ENCODE measurements at places on chromosomes 1 and 21.

DNA sequence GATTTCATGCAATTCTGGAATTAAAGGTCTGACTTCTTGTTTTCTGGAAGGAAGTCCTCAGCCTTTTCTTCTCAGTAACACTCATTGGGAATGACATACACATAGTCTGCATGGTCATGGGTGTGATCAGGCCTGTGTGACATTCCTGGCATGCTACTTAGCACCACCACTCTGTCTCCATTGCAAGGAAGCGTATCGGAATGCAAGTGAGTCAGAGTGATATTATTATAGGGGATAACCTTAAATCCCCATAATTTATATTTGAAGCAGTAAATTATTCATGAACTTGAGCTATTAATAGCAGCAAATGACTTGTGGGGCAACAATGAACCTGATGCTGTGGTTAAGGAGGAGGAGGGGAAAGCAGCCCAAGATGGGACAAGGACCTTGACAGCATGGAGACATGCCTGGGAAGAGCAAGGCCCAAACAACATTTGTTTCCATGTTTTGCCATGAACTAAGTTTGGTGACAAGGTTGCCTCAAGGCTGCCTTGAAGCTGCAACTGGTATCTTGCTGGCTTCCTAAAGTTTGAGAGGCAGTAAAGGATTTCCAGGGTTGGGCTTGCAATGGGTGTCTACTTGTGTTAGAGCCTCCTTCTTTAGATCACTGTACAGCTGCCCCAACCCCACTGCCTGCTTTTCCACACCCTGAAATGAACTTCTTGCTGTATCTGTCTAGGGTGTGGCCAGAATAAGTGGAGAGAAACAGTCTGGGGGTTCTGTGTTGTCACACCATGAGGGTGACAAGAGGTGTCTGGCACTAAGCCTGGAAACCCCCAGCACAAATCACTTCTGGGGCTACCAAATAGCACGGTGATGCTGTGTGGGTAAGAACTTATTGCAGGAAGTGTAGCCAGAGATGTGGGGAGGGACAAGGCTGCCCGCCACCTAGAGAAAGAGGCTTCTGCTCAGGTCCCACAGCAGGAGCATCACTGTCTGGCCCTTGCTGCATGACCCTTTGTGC is 4.6 kb downstream of the MAB21L3 start:
- DNase-seq = no peak

GRCh38 chr1:169100208-169100607 is 6.3 kb upstream of the ATP1B1 start:
- DNase-seq = no peak

DNA sequence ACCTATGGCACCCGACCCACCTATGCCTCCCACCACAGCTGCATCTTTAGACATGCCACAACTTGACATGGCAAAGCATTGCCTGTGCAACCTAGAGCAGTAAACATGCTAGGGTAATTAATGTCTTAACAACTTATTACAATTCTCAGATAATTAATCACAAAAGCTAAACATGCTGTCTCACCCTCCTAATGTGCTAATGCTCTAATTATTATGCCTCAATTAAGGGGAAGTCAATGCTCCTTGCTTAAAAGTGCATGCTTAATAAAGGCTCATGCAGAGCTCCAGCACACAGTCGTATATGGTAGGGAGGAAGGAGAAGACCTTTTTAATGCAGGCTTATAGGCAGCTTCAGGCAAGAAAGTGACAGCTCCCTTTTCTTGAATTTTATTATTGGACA is 396.0 kb downstream of the SEC16B start:
- DNase-seq = no peak

DNA sequence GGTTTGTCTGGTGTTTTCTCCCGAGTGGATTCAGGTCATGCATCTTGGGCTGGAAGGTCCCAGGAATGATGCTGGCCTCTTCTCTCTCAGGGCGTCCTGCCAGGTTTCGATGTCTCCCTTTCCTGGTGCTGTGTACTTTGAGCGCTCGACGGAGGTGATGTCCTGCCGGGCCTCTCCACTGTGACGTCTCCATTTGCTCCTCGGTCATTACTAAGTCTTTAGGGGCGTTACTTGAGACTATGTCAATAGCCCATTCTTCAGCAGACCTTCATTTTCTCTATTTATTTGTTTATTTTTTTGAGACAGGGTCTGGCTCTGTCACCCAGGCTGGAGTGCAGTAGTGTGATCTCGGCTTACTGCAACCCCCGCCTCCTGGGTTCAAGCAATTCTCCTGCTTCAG is 37.2 kb upstream of the TNFRSF1B start:
- DNase-seq = no peak

GRCh38 chr1:64983110-64983509 is 16.8 kb upstream of the JAK1 start:
- DNase-seq = no peak

- DNase-seq = no peak
Observed at GRCh38 chr1:33110477-33110876, 29.5 kb downstream of the AZIN2 start.

DNA sequence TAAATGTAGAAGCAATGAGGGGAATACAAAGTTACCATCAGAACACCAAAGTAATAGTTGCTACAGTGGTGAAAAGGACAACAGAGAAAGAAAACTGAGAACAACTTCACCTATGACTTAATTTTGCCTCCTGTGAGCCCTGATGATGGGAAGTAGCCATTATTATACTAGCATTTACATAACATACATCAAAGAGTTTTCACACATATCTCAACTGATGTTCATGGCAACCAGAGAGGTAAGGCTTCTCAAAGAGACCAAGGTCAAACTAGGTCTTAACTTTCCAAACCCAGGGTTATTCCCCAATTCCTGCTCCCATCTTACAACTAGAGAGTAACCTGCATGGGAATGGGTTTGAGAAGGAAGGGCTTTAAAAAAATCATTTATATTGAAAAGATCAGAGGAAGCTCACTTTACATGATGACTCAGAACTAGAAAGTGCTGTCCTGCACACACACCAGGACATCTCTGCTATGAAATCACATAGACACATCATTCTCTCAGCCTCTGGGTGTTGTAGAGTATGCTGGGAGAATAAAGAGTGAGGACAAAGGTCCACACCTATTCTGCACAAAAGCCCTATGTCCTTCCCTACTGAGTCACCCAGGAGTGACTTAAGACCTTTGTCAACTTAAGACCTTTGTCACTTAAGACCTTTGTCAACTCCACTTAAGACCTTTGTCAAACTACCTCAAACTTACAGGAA is 179.7 kb downstream of the TNFSF18 start:
- no peak for DNase-seq

All from NCI-H1436 (cell line).